ENCODE measurements at places on chromosomes 16 and 17.

DNA sequence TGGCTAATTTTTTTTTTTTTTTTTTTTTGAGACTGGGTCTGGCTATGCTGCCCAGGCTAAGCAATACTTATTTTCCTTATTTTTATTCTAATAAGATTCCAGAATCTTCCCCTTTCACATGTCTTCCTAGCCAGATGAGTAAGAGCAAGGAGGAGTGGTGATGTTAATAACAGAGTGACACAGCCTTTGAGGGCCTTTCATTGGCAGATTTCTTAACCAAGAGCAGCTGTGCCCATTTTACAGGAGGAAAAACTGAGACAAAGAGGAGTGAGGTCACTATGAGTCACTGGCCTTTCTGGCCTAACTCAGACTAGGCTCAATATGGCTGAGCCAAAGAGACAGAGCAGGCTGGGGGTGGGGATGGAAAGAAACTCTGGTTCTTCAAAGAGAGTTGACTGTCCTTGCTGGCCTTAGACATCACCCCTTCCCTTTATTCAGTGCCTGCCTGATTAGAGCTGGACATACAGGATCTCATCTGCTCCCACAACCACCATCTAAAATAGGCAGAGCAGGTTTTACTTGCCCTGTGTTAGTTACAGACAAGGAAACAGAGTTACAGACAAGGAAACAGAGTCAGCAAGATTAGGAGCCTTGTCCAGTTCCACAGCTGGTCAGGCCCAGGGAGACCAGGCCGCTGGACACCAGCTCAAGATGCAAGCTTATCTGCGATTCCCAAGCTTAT, 50.0 kb upstream of the TOB1 start:
- DNase-seq, result no peak

GRCh38 chr16:70478912-70479341, 24.5 kb downstream of the FCSK start:
- DNase-seq, result no peak

- DNase-seq, result no peak
Observed at GRCh38 chr16:662095-662494, 5.8 kb upstream of the RHOT2 start.

GRCh38 chr17:79137015-79137788, 62.6 kb downstream of the ENGASE start:
- DNase-seq, result no peak

GRCh38 chr16:51440131-51440889, 289.2 kb upstream of the SALL1 start:
- no peak for DNase-seq

- no peak for DNase-seq
Observed at GRCh38 chr17:28999206-28999605, 6.6 kb downstream of the SEZ6 start.

Measured in KG1 (cell line).